GM12878 (cell line): ENCODE measurements at places on chromosomes 5 and 9. TPM values are rescaled to one million over a fixed set of nuclear protein-coding genes. Genes with fewer than 3 reads are reported as not detected.

- no peaks in the 10 kb centered on the region for H3K4me1 ChIP-seq
- H3K36me3 ChIP-seq, result no peaks in the 10 kb centered on the region
- DNase-seq, result no peak
- H3K4me3 ChIP-seq, result no peak overlapping the region
These were observed 1107.9 kb downstream of the PTPRD start for GRCh38 chr9:9504869-9505268.

- no peaks in the 10 kb centered on the region for H3K4me1 ChIP-seq
- no peak overlapping the region for H3K4me3 ChIP-seq
- no peaks in the 10 kb centered on the region for H3K36me3 ChIP-seq
- H3K27ac ChIP-seq, result no peak overlapping the region
These were observed 494.2 kb upstream of the KLF4 start for GRCh38 chr9:107983762-107984161.

- no peak for DNase-seq
- H3K4me3 ChIP-seq, result no peak overlapping the region
- no peaks in the 10 kb centered on the region for H3K27me3 ChIP-seq
These were observed 88.4 kb upstream of the CCDC152 start for GRCh38 chr5:42668254-42668653.

DNA sequence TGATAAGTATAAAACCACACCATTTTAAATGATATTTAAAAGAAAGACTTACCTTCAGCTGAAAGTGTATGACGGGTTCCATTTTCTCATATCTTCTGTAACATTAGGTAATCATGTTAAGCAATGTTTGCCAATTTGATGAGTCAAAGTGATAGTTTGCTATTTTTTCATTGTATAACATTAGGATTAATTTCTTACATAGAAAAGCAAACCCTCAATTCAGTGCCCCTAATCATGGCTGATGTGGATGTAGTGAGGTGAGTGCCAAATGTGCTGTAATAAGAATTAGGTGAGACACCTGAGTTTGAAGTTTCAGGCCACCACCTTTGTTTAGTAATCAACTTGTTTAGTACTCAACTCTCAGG is 68.0 kb downstream of the UNC13B start:
- H3K4me3 ChIP-seq, result no peak overlapping the region
- no peaks in the 10 kb centered on the region for H3K27me3 ChIP-seq
- DNase-seq, result no peak
- no peaks in the 10 kb centered on the region for H3K36me3 ChIP-seq

- H3K4me3 ChIP-seq, result no peak overlapping the region
- H3K36me3 ChIP-seq, result no peaks in the 10 kb centered on the region
- DNase-seq, result no peak
- H3K27ac ChIP-seq, result no peak overlapping the region
- H3K27me3 ChIP-seq, result no peaks in the 10 kb centered on the region
These were observed 115.0 kb downstream of the NFIB start for GRCh38 chr9:14198841-14199455.

The GABRA1 gene
- total RNA-seq, result not detected in 2 replicates

The C9orf50 gene
- not detected in 2 replicates for total RNA-seq

The NR5A1 gene
- total RNA-seq, result 0.18 and 0.27 TPM in 2 replicates
